ENCODE measurements at places on chromosomes 12 and 14.
A peak's percentile ranks its signal among the peaks of the same experiment; 100 is the strongest.

- DNase-seq: no peak
These were observed 211.4 kb downstream of the NTF3 start for GRCh38 chr12:5643266-5643665.

GRCh38 chr12:80273144-80273543 is 170.9 kb upstream of the PTPRQ start:
- no peak for DNase-seq

DNA sequence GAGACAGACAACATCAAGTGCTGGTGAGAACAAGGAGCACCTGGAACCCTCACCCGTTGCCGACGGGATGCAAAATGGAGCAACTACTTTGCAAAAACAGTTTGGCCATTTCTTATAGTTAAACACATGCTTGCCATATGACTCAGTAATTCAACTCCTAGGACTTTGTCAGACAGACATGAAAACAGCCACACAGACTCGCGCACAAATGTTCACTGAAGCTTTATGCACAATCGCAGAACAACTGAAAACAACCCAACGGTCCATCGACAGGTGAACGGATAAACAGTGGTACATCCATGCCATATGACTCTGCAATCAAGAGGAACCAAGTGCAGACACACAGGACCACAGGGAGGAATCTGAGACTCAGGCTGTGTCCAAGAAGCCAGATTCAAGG is 30.8 kb downstream of the NCOR2 start:
- DNase-seq: peak; percentile 67

GRCh38 chr14:36975834-36976233 is 196.6 kb downstream of the SLC25A21 start:
- no peak for DNase-seq

GRCh38 chr14:39474416-39474911 is 42.2 kb upstream of the FBXO33 start:
- DNase-seq: no peak

All from fibroblast of villous mesenchyme (primary cell).